ENCODE measurements at places on chromosomes 5 and 9.

DNA sequence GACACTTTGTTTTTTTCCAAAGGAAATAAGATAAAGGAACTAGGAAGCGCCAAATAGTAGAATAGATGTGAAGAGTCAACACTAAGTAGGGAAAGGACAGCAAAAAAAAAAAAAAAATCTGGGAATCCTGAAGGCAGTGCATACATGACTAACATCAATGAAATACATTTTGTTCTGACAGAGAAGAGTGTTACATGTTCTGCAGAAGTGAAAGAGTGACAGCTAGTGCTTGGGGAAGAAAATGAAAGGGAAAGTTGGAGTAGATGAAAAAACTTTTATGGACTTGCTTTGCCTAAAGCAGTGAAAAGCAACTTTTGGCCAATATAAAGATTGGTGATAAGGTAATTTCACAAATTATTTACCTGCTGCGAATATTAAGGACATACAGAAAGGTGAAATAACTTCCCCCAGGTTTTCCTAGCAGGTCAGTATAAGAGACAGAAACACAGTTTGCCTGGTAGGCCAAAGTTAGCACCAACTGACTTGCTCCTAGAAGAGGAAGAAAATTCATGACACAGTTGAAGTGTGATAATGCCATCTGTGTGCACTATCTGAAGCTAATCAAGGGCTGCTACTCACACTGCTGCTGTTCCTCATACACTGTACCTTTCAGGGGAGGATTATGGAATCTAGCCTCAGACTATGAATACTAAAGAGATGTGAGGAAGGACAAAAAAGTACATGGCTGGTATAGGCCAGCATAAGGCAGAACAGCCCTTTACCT, 38.6 kb downstream of the RANBP6 start:
- DNase-seq = no peak

DNA sequence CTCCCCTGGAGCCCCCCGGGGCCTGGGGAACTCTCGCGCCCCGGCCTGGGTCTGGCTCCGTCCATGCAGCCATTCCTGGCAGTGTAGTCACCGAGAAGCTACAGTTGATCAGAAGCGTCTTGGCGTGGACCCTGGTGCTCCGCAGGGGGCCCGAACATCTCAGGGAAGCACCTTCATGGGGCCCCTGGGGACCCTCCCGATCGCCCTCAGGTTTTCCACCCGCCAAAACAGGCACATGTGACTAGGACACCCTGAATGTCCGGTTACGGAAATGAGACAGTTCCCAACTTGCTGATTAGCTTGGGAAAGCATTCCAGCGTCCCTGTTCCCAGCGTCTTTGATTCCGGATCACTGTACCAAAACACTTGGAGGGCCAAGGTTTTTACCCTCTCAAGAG, 472 bp downstream of the FBXO4 start:
- no peak for DNase-seq

DNA sequence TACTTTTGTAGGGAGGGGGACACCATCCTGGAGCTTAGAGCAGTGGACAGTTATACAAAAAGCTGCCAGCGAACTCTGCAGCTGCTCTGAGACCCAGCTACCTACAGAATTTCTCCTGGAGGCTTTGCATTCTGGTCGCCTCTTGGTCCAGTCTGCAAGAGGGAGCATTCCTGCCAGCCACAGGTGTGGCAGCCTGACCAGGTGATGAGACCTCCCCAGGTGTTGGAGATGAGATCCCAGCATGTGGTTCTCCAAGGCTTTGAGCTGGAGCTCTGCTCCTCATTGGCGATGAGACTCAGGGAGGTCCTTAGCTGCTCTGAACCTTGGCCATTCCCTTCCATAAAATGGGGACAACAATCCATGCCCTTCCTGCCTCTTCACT, 69.3 kb downstream of the RGS3 start:
- no peak for DNase-seq

DNA sequence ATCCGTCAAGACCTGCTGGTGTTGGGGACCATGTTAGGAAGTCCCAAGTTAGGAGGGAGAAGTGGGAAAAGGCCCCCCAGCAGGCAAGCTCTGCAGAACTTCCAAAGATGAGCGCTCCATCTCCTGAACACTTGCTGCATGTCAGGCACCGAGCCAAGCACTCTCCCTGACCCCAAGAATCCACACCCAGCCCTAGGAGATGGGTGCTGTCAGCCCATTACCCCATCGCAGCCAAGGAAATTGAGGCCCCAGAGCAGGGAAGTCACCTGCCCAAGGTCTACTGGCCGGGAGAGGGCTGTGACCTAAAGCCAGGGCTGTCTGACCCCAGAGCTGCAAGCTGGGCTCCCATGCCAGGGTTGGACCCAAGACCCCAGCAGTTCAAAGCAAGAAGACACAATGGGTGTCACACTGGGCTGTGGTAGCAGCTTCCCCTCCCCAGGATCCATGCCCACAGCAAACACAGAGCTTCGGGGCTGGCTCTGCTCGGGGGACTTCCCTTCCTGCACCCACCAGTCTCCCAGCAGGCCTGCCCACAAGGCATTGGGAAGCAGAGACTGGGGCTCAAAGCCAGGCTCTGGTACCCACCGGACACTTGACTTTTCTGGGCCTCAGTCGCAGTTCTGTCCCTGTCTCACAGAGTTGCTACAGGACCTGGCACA, 13.5 kb downstream of the EEIG1 start:
- no peak for DNase-seq

DNA sequence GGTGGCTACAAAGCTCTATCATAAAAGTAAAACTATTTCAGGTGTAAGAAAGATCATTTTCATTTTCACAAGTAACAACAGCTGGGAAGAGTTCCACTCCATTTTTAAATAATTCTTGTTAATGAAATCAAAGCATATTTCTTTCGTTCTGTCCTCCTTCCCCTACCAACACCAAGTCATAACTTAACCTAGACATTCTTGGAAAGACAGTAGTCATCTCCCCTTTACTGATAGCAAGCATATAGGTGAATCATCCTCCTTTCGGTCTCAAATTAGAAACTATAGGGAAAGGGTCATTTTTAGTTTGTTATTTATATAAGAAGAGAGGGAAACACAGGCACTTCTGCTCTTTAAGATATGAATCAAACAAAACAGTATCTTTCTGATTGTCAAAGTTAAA, 38.2 kb downstream of the MPDZ start:
- DNase-seq = no peak

GRCh38 chr9:132441404-132441803, 31.4 kb downstream of the CFAP77 start:
- DNase-seq = no peak

GRCh38 chr5:135930029-135930948, 24.5 kb downstream of the LECT2 start:
- DNase-seq = peak; percentile 75

GRCh38 chr9:127910613-127911205, 6.1 kb downstream of the ST6GALNAC4 start:
- DNase-seq = no peak

DNA sequence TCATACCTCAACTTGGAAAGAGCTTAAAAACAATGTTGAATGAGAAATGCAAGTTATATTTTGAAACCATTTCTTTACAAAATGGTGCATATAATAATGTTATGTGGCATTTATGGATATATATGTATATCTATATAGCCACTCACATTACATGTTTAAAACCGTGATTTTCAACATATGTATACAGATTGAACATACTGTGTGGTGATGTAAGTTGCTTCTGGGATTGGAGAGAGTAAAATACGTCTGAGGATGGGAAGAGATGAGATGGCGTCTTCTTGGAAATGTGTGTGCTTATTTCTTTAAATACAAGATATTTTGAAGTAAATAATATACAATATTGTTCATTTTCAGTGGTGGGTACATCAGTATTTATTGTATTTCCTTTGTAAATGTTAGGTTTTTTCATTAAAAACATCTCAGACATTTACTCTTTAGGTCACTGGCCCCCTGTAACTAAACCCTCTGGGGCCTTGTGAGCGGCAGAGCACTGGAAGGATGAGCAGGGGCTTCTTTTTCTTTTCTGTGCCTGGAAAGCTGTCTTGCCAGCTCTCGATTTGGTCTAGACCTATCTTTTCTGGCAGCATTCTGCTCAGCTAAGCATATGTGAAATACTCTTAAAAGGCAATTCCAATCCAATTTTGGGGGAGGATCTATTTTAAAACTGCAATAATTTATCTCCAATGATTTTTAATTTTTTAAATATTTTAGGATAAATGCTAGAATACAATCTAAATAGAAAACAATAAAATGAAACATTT, 42.8 kb upstream of the HMHB1 start:
- DNase-seq = no peak

DNA sequence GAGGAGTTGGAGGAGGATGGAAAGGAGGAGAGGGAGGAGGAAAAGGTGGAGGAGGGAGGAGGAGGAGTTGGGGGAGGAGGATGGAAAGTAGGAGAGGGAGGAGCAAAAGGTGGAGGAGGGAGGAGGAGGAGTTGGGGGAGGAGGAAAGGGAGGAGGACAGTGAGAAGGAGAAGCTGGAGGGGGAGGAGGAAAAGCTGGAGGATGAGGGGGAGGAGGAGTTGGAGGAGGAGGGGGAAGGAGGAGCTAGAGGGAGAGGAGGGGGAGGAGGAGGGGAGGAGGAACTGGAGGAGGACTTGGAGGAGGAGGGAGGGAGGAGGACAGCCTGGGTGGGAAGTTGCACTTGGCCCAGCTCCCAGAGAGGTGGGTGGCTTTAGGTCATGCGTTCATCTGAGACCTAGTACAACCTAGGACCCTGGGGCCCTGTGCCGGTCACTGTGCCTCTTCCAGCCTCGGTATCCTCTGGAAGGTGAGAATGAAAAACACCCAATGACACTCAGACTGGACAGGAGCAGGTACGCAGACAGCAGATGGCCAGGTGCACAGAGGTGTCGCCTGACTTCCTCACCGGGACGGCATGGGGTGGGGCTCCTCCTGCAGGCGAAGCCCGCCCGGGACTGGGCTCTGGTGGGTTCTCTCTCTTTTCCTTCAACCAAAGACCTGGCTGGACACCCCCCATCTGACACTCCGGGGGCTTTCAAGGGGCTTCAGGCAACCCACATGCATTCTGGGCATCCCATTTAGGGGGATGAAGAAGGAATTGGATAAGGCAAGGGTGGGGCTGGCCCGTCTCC, 12.2 kb upstream of the SLC2A6 start:
- DNase-seq = peak; percentile 9

DNA sequence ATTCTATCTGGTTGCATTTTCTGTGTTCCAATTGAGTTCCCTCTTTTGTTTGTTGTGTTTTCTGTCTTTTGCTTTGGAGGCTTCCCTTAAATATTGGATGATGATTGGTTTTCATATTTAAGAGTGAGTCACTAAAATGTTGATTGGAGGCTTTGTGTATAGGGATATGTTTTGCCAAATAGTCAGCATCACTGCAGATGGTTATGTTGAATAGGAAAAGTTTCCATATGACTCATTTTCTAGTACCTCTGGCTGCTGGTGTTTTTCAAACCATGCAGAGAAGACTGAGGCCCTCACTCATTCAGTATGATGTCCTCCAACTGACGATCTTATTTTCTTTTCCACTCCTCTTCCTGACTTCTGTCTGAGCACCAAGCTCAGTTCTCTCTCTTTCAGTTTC, 1290.0 kb downstream of the EFNA5 start:
- no peak for DNase-seq

GRCh38 chr5:63263411-63263810, 684.8 kb downstream of the LRRC70 start:
- no peak for DNase-seq

DNA sequence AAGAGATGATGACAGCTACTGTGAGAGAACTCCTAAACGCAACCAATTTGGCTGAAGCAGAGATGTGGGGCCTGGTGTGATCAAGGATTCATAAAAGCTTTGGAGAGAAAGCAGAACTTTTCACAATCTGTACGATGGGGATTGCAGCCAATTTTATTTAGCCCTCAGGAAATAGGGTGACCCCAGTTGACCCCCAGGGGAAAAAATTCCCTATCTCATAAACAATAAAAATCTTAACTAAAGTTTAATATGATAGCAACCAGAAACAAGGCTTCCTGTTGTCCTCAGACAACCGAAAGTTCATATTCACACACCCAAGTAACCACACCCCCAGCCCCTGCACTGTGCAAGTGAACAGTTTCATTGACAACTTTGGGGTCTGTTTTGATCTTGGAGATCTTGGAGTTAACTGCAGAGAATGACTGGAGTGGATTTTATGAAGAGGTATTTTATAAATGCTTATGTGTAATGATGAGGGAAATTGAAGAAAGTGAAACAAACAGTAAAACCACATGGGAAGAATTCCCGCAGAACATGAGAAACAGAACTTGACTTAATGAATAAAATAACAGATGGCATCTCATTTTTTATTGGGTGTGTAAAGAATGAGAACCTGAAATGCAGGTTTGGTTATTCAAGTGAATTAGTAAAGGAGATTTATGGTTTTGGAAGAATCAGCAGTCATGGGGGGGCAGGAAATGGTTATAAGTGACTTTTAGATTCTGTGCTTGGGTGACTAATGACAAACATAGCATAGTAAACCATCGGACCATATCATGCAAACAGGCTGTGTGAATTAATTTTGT, 94.5 kb downstream of the PDE4D start:
- peak; percentile 24 for DNase-seq

GRCh38 chr9:84897362-84898094, 228.0 kb downstream of the NTRK2 start:
- DNase-seq = no peak

DNA sequence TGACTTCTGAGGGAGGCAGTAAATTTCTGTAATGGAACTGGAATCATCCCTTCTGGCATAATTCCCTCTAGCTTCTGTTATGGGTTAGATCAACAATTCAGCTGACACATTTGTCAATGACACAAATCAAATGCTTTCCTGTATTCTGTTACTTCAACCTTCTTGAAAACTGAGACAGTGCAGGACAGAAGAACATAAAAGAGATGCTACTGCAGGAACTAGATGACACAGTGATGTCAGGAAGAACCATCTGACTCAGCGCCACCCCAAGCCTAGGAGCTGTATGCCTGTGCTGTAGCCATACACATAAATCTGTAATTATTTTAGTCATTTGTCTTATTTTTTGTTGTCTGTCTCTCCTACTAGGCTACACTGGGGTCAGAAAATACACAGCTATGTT, 18.2 kb upstream of the CEP120 start:
- DNase-seq = no peak

DNA sequence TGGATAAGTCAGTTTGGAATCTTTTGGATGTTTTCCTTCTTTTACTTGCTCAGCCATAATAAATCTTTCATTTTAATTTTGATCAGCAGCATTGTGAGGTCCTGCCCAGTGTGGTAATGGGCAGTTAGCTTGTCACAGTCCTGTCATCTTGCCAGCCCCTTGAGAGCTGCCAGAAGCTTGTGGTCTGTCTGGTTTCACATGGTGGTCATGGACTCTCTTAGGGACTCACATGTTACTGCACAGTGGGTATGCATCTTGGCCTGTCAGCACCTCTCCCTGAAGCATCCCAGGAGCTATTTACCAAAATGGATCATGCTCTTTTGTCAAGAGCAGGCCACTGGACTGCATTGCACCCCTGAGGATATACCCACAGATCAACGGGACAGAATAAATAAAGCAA, 60.3 kb downstream of the DAPK1 start:
- no peak for DNase-seq

GRCh38 chr9:103942200-103942599, 151.9 kb upstream of the SMC2 start:
- DNase-seq = no peak

DNA sequence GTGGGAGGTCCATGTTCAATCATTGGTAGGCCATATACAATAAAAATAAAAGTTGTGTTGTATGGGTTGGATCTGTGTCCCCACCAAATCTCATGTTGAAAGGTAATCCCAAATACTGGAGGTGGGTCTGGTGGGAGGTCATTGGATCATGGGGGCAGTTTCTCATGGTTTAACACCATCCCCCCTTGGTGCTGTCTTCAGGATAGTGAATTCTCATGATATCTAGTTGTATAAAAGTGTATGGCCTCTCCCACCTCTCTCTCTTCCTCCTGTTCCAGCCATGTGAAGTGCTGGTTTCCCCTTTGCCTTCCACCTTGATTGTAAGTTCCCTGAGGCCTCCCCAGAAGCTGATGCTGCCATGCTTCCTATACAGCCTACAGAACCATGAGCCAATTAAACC, 15.1 kb downstream of the SPATA9 start:
- no peak for DNase-seq

All from right kidney (tissue), 9 donors.